ENCODE measurements at places on chromosomes 16 and 17.

- DNase-seq = no peak
These were observed 112.6 kb upstream of the MPHOSPH6 start for GRCh38 chr16:82282662-82283061.

DNA sequence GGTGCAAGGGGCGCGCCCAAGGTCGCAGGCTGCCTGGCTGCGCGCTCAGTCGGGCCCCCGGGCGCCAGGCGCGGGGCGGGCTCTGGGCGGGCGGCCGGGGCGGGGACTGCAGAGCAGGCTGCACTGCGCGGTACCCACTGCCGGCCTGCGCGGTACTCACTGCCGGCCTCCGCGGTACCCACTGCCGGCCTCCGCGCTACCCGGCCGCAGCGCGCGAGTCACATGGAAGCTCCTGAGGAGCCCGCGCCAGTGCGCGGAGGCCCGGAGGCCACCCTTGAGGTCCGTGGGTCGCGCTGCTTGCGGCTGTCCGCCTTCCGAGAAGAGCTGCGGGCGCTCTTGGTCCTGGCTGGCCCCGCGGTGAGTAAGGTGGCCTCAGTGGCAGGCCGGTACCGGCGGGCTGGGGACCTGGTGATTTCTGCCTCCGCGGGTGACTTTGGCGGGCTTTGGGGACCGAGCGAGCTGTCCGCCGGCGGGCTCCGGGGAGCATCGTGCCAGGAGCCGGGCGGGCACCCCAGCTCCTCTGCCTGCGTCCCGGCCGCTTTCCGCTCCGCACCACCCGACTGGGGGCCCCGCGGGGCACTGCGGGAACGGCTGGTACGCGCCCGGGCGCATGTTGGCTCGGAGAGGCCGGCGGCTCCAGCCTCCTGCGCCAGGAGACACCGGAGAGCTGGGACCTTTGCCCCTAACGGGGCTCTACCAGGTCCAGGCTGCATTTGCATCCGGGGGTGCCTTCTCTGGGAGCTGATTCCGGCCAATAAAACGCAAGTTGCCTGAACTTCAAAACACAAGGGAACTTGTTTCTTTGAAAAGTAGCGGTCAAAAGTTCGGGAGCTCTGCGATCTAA lies at the start of gene SLC47A1:
SLC47A1 (plus strand) TSS at position 137 of the 844 bp plus-strand sequence; CDS start at position 223, 86 bp downstream.
- DNase-seq = peak; percentile 61

DNA sequence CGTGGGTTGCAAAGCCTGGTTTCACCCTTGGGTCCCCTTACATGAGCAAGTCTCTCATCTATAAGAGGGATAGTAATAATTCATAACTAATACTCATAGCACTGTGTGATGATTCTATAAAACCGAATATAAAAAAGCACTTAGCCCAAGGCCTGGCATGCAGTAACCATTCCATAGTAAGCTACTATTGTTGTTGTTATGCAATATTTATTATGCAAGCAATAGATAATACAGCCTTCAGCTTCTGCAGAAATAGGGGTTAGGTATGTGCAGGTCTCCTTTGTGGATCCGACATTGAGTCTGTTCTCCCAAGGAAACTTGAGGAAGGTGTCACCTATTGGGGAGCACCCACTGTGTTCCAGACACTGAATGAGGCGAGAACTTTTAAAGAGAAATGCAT lies 401.1 kb downstream of the UTP18 start:
- DNase-seq = no peak

- DNase-seq = no peak
These were observed 438.9 kb downstream of the KCNJ2 start for GRCh38 chr17:70608193-70608592.

DNA sequence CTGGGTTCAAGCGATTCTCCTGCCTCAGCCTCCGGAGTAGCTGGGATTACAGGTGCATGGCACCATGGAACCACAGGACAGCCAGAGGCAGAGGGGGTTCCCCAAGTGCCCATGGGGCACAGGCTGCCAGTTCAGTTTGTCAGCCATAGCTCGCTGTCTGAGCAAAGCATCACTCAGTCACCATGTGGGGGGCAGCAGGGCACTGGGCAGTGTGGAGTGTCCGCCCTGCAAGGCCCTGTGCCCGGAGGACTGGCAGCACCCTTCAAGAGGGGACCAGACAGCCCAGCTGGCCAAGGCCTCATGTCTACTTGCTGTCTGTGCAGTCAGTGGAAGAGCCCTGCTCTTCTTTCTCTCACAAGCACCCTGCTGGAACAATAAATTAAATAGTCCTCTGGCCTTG lies 6.4 kb downstream of the ALYREF start:
- DNase-seq = no peak

DNA sequence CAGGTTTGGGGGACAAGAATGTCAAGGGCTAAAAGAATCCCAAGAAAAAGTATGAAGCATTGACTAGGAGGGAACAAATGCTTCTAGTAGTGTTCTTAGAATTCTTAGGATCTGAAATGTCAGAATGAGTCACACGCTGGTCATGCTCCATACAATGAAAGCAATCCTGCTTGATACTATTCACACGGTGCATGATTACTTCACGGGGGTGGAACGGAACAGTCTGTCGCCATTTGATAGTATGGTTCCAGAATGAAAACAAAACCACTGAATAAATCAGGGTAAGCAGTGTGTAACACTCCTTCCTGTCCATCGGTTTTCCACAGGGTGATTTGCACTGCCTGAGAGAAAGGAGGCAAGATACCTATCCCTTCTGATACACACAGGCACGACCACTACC lies 22.9 kb upstream of the YWHAE start:
- DNase-seq = no peak

DNA sequence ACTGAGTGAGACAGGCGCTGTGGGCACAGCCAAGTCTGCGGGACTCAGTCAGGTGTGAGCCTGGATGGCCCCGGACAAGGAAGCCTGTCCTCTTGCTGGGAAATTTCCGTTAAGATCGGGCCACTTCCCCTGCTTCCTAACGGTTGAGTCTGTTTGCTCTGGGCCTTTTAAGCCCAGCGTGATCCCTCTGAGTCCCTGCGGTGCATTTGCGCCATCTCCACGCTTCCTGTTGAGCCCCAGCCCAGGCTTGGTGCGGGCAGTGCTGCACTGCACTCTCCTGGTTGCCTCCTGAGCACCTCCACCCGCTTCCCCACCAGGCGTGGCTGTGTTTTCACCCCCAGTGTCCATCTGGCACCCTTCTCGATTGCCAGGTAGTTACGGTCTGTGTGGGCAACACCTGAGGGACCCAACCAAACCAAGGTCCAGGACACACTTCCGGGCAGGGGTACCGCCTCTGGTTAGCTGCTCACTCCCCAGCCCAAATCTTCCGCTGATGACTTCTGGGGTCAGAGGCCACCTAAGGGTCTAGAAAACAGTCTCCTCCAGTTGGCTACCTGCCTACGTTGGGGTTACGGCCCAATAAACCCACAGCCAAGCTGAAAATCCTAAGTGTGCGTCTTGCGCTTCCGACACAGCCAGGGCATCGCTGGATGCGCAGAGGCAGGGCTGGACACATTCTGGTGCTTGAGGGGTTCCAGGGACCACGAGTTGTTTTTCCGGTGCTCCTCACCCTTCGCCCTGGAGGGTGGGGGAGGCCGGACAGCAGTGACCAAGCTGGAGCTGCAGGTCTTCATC lies 1.4 kb upstream of the SLC25A10 start:
- DNase-seq = no peak

DNA sequence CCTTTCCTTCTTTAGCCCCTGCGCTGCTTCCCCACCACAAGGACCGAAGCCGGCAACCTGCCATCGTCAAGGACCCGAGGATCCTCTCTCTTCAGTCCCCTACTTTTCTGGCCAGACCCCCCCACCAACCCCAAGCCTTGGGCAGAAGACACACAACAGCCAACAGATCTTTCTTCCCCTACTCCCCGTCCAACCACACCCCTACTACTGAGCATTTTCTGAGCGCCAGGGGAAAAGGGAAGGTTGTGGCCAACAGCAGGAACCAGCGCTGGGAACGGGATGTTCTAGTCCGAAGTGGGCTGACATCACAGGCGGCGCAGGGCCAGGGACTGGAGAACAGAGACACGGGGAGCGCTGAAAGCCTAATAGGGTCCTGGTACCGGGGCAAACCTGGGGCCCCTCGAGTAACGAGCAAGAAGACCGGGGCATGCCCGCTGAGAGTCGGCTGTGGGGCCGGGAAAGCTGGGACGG lies 528 bp downstream of the PER1 start:
- DNase-seq = no peak

DNA sequence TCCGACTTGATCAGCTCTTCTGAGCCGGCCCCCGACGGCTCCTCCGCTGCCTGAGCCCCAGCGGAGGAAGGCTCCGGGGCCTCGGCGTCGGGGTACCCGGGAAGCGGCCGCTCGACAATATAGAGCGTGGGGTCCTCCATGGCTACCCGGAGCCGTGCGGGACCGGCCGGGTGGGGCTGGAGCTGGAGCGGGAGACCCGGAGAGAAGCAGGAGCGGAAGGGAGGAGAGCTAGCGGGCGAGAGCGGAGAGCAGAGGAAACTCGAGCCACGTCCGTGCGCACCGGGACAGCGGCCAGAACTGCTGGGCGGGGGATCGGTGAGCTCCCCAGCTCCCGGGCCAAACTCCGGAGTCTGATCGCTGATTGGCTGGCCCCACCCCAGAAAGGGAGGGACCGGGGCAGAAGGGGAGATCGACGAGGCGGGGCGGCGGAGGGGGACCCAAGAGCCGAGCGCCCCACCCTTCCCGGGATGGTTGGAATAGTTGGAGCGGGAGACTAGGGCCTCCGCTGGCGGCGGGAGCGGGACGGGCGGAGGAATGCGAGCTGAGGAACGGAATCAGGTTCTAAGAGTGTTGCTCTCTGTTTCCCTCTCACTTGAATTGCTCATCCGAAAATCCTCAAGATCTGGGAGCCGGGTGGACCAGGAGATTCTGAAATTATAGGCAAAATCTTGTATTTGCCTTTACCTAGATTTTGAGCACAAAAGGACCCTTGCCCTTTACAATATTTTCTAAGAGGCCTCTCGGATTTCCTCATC lies at the start of gene CAVIN1:
CAVIN1 (minus strand) TSS at position 299 of the 755 bp plus-strand sequence; CDS start at position 140, 159 bp downstream.
- DNase-seq = peak; percentile 95

DNA sequence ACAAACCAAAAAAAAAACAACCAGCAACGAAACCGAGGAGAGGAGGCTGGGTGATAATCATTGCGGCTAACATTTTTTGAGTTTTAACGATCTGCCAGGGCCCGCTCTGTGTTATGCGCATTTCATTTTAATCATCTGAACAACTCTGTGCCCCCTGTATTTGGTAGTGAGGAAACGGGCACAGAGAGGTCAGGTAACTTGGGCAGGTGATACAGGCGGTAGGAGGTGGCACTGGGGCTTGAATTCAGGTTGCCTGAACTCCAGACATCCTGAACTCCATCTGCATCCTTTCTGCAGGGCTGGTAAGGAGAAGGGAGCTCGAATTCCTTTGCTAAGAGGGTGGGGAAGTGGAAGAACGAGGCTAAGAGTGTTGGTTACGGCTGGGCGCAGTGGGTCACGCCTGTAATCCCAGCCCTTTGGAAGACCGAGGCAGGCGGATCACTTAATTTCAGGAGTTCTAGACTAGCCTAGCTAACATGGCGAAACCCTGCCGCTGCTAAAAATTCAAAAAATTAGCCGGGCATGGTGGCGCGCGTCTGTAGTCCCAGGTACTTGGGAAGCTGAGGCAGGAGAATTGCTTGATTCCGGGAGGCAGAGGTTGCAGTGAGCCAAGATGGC lies 1.1 kb downstream of the CLUAP1 start:
- DNase-seq = no peak

- DNase-seq = no peak
These were observed 25.5 kb upstream of the METRNL start for GRCh38 chr17:83053739-83054451.

- DNase-seq = no peak
These were observed 68.8 kb downstream of the ABCA8 start for GRCh38 chr17:68886401-68886800.

DNA sequence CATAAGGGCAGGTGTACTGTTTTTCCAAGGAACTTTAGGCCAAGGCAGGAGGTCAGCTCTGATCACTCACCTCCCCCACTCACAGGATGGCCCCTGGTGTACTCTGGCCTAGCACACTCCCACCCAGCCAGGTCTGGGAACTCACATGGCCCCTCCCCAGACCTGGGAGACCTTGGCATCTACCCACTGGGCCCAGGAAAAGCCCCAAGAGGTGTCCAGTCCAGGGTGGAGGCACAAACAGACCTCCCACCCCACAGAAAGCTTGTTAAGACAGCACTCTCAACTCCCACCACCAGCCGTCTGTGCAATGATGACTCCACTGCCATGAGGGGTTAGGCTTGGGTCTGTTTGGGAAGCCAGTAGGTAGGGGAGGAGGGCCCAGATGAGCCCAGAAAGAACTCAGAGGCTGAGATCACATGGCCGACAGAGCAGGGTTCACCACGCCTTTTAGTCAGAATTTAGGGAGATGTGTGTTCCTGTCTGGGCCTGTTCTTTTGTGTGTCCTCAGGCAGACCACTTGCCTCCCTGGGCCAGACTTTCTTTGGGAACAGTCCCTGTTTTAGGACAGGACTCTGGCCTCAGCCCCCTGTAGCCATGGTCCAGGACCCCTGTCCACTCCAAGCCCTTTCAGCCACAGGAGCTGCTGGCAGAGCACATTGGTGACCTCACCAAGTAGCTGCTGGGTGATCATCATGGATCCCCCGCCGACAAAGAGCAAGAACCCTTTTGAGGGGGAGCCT lies 12.1 kb upstream of the CBFB start:
- DNase-seq = no peak

GRCh38 chr17:64950871-64951270 lies 31.6 kb upstream of the LRRC37A3 start:
- no peak for DNase-seq

DNA sequence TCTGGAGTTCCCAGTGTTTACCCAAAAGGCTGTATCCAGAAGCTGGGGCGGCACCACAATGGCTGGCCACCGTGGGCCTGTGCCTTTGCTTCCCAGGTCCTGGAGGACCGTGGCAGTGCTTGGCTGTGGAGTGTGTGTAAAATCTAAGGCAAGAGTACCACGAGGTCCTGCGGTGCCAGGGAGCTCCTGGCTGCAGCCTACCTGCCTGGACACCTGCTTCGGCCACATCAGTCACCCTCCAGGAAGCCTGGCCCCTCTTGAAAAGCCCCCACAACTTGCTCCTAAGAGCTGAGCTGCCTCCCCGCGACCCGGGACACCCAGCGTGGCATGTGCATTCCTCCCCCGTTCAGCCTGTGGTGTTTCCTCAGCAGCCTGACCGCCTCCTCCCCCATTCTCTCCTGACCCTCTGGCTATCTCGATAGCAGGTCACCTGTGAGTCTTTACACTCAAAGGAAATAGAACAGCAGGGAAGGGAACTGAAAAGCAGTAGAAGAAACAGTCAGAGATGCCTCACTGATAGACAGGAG lies 7.9 kb downstream of the TIMM22 start:
- DNase-seq = no peak

- no peak for DNase-seq
These were observed 37.9 kb downstream of the ATP2C2 start for GRCh38 chr16:84406006-84406963.

- DNase-seq = no peak
These were observed 60.1 kb downstream of the ARSG start for GRCh38 chr17:68351395-68351794.

DNA sequence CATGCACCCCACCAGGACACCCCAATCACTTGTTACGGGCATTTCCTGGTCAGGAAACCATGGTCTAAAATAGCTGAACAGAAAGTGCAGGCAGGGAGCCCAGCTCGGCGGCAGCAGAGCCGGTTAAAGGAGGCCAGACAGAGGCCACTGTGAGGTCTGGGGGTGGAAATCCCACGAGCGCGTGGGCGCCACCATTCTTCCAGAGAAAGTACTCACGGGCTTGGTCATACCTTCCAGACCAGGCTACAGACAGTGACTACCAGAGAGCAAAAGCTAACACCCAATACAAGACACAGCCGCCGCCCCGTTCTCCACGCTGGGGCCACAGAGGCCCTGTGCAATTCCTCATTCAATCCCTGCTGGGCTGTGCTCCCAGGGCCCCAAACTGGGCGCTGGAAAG lies 11.9 kb downstream of the CEP131 start:
- DNase-seq = no peak

GRCh38 chr16:11032922-11033291 lies 88.5 kb downstream of the CLEC16A start:
- DNase-seq = no peak

All from HuH-7 (cell line).